ENCODE measurements at places on chromosomes 3 and 15.

DNA sequence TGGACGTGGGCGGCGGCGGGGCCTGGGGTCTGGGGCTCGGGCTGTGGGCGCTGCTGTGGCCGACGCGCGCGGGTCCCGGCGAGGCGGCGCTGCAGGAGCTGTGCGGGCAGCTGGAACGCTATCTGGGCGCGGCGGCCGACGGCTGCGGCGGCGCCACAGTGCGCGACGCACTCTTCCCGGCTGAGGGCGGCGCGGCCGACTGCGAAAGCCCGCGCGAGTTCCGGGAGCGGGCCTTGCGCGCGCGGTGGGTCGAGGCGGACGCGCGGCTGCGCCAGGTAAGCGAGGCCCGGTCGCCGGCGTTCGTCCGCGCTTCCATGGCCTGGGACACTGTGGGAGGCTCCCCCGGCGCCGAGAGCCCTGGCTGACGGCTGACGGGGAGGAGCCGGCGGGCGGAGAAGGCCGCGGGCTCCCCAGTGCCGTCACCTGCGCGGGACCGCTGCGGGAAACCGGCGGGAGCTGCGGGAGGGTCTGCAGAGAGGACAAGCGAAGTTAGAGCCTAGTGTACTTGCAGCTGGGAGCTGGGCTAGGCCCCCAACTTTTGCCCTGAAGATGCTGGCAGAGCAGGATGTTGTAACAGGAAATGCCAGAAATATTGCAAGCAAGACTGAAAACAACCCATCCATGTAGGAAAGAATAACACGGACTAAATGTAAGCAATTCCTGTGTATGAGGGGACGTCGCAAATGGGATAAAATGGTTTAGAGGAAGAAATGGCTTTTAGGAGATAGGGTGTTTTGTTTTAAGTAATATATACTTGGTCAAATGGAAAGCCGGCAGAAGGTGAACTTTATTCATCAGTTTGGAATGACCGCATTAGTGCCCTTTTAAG, 847 bp downstream of the WHAMM start:
- DNase-seq, result peak; percentile 38

GRCh38 chr3:70108072-70108471, 108.5 kb downstream of the SAMMSON start:
- DNase-seq, result no peak

GRCh38 chr3:22101351-22101750, 350.3 kb upstream of the ZNF385D start:
- no peak for DNase-seq

DNA sequence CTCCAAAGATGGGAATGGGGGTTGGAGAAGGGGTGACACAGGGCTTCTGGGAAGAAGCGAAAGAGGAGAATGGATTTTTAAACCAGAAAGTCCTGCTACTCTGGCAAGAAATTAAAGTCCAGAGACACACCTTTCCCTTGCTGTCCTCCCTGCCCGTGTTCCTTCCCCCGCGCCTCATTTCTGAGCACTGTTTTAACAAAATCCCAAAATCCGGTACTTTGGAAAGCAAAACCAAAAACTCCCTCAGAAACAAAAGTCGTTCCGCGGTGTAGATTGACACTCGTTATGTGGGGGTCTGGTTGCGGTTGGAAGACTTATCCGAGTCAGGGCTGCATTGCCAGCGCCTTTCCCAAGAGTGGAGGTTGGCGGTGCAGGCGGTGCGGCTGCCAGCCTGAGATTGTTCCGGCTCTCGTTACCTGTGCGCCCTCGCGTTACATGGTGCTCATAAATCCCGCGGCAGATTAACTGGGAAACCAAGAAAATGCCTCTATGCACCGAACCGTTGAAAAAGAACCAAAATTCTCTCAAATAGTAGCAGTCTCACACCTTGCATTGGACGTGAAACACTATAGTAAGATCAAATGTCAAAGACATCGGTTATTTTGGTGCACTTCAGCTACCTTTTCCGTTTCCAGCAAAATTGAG, 217.7 kb downstream of the MEIS2 start:
- no peak for DNase-seq

DNA sequence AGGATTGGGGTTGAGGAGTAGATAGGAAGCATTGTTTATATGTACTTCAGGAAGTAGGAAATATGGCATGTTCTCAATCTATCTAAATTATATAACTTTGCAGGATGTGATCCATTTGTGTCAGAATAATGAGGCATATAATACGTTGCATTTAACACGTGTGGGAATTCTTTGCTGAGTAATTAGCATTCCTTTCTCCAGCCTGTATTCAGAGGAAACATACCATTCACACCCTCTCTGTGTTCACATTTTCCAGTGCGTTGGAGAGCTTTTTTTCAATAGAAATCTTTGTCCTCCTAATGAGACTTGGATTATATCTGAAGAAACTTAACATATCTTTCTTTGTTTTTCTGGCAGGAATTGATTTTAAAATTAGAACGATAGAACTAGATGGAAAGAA, 33.0 kb upstream of the APH1B start:
- no peak for DNase-seq

- DNase-seq, result no peak
Observed at GRCh38 chr3:146536681-146537080, 7.7 kb downstream of the PLSCR1 start.

DNA sequence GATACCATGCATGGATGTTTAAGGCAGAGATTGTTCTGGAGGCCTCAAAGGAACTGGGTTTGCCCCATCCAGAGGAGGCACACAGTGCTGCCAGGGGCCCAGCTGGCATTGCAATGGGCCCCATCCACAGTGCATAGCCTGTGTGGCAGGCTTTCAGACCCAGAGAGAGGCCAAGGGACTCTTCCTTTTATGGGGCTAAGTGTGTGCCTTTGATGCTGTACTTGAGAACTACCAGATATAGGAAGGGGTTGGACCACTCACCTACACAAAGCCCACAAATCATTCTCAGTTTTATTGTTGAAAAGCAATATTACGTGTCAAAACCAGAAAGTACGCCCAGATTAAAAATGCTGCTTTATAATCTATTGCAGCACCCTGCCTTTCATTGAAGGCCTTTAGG, 134.9 kb downstream of the EPHB1 start:
- no peak for DNase-seq

- no peak for DNase-seq
Observed at GRCh38 chr15:66614951-66615760, 49.4 kb upstream of the LCTL start.

- DNase-seq, result no peak
Observed at GRCh38 chr3:78481050-78481449, 1286.7 kb downstream of the ROBO1 start.

DNA sequence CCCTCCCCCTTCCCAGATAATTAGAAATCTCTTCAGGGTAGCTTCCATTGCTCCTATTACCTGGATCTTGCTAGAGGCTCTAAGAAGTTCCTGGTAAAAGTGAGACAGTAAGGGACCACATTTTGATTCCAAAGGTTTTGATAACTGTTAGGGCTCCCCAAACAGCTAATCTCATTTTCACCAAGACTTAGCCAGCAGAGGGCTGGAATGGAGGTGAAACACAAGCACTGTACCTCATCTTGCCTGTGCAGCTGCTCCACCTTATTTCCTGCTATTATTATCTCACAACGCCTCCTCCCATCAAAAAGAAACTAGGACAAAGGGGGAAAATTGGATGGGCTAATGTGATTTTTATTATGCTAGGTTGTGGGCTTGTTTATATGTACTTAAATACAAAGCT, 7.3 kb downstream of the SETD5 start:
- DNase-seq, result no peak

DNA sequence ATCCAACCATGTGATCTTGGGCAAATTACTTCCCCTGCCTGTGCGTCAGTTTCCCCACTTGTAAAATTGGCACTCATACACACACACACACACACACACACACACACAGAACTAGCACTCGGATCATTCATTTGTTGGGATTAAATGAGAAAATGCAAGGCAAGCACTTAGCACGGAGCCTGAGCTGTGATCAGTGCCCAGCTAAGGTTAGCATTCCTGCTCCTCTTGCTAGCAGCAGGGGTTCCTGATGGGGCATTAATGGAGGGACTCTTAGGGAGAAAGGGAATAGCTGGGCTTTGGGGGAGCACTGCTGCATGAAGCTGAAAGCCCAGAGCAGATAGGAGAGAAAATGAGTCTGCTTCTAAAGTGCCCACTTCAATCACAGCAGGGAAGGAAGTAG, 187.7 kb upstream of the C2CD4B start:
- DNase-seq, result no peak

- no peak for DNase-seq
Observed at GRCh38 chr15:83105440-83105839, 2.0 kb upstream of the TM6SF1 start.

DNA sequence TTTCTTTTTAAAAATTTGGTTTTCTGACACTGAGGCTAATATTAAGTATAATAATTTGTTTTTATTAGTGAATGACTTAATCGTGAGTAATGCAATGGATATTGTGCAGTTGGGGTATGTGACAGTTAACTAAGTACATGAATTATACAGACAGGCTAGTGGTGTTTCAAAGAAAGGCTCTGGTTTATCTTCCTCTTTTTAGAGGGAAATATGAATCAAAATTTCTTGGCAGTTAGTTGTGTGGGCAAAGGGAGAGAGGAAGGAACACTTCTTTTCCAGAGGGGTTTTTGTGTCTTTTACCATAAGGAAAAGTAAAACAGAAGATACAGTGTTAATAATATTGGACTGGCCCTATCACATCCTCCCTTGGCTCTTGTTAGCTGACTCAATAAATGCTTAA, 2.7 kb downstream of the ZNF654 start:
- no peak for DNase-seq

- DNase-seq, result no peak
Observed at GRCh38 chr3:193620057-193620456, 27.0 kb downstream of the OPA1 start.

GRCh38 chr3:30273304-30274072, 332.9 kb upstream of the TGFBR2 start:
- no peak for DNase-seq

- no peak for DNase-seq
Observed at GRCh38 chr3:175103298-175103697, 244.2 kb downstream of the NAALADL2 start.

GRCh38 chr3:10600296-10600714, 94.9 kb upstream of the ATP2B2 start:
- no peak for DNase-seq

GRCh38 chr15:90959894-90960293, 5.2 kb downstream of the RCCD1 start:
- no peak for DNase-seq

- no peak for DNase-seq
Observed at GRCh38 chr15:65338823-65339222, 34.3 kb downstream of the RNU5B-1 start.

DNA sequence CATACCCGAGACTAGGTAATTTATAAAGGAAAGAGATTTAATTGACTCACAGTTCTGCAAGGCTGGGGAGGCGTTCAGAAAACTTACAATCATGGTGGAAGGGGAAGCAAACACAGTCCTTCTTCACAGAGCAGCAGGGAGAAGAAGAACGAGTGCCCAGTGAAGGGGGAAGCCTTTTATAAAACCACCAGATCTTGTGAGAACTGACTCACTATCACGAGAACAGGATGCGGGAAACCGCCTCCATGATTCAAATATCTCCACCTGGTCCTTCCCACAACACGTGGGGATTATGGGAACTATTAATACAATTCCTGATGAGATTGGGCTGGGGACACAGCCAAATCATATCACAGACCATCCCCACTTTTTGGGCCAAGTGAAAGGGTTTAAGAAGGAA, 58.8 kb upstream of the CTXND1 start:
- DNase-seq, result no peak

GRCh38 chr3:81778678-81779182, 17.3 kb upstream of the GBE1 start:
- DNase-seq, result no peak

DNA sequence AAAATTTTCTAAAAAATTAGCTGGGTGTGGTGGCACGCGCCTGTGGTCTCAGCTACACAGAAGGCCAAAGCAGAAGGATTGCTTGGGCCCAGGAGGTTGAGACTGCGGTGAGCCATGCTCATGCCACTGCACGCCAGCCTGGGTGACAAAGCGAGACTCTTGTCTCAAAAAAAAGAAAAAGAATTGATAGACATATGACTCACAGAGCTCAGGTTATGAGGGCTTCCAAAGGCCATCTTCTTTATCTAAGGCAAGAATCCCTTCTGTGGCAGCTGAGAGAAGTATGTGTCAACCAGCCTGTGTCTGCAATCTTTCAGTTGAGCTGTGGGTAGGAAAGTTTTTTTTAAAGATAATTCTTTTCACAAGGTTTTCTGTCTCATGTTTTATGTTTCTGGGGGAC, 53.9 kb downstream of the MRPS25 start:
- DNase-seq, result no peak

DNA sequence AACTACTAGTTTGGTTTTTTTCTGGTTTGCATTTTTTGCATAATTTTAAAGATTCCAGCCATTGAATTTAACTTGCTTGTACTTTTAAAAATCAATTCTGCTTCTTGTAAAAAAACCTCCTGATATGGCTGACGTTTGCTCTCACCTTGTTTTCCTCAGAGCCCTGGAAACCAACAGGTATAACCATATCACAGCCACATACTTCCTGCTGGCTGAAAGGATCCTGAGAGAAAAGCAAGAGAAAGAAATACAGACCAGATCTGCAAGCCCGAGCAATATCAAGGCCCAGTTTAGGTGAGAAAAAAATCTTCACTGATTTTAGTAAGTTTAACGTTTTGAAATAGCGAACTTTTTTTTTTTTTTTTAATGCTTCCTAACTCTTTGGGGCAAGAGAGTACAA, 56.8 kb downstream of the SNRK start:
- DNase-seq, result no peak

- DNase-seq, result no peak
Observed at GRCh38 chr3:2915826-2916225, 194.3 kb downstream of the IL5RA start.

Data from activated CD4-positive, CD25-positive, alpha-beta regulatory T cell (primary cell).